Suprapubic skin (tissue), 4 donors: ENCODE measurements at places on chromosomes 7 and 10.

DNA sequence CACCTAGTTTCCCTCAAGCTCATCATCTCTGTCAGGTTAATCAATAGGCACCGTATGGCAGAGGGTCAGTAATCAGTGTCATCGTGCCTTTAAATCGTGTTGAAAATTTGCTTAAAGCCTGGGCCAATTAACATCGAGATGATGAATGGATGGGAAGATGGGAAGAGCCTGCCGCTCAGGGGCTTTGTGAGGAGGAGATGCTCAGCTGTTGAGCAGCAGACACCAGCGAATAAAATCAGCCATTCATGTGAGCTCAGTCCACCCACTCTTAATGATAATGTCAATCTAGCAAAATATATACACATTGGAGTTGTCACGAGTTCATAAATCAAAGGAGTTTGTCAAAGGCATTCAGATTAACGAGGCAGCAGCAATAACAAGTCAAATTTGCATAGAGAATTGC, 97.7 kb downstream of the BTRC start:
- no peak overlapping the region for H3K27ac ChIP-seq
- H3K4me1 ChIP-seq = peaks cover 5% of the 10 kb centered on the region
- no peak overlapping the region for H3K4me3 ChIP-seq
- no peak for DNase-seq

GRCh38 chr7:816751-817671, 15.3 kb upstream of the SUN1 start:
- peaks cover 77% of the 10 kb centered on the region for H3K4me1 ChIP-seq
- H3K4me3 ChIP-seq = peak overlapping the region; percentile 67
- H3K27ac ChIP-seq = peak overlapping the region; percentile 94
- H3K27me3 ChIP-seq = no peaks in the 10 kb centered on the region
- DNase-seq = no peak

GRCh38 chr10:15744217-15744865, 24.6 kb upstream of the ITGA8 start:
- H3K27ac ChIP-seq = no peak overlapping the region
- H3K4me1 ChIP-seq = peaks cover 3% of the 10 kb centered on the region
- H3K36me3 ChIP-seq = no peaks in the 10 kb centered on the region

GRCh38 chr7:108308903-108309302, 147.3 kb downstream of the NRCAM start:
- H3K4me1 ChIP-seq = peaks cover 14% of the 10 kb centered on the region
- H3K27ac ChIP-seq = peak overlapping the region; percentile 79
- H3K36me3 ChIP-seq = no peaks in the 10 kb centered on the region
- H3K27me3 ChIP-seq = no peaks in the 10 kb centered on the region
